ENCODE measurements at places on chromosomes 2 and 18.

DNA sequence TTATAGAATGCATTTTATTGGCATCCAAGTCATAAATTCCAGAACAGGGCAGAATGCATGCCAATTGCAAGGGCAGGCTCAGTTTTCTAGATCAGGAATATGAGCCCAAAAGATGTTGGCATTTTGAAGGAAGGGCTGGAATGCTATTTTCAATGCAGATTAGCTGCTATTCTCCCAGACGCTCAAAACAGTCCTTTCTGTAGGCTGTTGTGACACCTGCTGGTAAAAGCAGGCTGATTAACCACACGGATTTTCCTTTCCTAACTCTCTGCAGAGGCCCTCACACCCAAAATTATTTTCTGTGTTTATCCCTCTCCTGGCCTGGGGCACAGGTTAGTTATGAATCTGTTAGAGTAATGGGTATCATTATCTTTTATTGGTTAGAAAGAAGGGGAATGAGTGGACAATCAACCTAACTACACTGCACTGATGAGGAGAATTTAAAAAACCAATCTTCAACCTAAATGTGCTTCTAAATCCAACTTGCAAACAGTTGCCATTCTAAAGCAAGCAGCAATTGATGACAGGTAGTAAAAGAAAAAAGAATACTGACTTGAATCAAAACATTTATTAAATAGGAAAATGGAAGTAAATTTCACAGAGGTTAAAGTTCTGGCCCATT, 94.0 kb downstream of the PLA2R1 start:
- no peak for DNase-seq

DNA sequence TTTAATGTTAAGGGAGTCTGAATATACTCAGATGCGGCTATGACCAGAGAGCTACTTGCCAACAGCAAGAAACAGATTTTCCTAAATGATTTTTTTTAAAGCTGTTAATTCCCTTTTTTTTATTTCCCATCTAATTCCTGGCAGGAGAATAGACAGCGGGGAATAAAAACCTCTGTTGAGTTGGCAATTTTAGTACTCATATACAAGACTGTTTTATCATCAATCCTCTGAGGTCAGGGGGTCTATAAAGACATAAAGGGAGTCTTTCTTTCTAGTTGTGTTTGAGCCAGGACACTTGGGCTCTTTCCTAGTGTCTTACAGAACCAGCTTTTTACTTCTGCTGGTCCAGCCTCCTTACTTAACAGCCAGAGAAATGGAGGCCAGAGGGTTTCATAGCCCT, 29.4 kb downstream of the MAIP1 start:
- no peak for DNase-seq

DNA sequence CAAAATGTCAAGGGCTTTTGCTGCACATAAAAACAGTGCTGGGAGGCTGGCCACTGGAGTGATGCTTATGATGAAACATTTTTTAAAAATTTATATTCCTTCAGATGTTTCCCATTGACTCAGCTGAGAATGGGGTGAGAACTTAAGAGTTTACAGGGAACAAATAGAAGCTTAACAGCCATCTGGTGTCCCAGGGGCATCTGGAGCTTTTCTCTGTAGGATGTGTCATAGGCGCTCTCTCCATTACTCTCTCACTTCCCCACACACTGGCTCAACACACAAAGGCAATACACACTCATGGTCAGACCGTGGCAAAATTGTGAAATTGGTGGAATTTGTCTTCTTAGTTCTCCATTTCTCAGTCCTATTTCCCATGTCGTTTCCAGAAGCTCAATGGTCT, 783.1 kb upstream of the LRRTM1 start:
- DNase-seq, result no peak

DNA sequence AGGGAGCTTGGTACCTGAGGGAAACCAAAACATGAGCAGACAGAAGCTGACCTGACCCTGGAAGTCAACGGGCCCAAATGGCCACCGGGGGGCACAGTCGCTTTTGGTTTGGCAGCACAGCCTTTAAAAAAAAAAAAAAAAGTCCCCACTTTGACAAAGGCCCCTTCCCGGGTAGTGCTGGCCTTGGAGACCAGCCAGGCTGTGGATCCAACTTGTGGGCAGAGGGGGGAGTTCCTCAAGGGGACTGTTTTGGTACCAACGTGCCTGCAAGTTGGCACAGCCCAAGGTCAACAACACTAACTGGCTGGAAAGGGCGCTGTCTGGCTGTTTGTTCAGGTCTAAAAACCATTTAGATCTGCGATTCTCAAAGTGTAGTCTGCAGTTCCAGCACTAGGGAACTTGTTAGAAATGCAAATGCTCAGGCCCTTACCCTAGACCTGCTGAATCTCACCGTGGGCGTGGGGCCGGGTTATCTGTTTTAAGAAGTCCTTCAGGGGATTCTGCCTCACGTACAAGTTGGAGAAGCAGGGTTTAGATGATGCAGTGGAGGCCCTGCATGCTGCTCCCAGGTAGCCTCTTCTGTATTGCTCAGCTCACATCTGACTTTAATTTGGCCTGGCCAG, 83.0 kb downstream of the LPIN1 start:
- peak; percentile 68 for DNase-seq

DNA sequence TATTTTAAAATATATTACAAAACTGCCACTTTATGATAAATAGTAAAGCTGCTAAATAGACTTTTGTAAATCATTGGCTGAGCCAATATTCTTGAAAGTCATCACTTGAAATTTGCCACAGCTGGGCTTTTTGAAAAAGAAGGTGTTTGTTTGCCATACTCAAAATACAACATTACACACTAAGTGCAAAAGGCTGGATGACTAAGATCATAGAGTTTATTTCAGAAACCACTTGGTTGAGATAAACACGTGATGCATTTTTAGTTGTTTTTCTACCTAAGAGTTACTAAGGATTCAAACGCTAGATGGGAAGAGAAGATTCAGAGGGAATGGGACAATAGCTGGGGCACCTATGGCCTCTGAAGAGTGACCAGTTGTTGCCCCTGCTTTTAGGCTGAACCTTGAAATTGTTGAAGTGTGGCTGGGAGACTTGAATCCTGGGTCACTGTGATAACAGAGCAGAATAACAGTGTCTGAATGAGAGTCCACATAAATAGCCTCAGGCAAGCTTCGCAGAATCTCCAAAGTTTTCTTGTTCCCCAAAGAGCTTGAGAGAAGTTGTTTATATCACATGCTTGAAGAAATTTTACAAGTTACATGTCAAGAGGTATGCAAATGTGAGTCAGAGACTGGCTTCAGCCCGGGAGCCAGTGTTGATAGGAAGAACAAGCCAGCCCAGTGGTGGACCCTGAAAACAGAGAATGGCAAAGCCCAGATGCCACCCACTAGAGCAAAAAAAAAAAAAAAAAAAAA, 409.8 kb downstream of the GPD2 start:
- no peak for DNase-seq

- DNase-seq, result no peak
Measured at GRCh38 chr2:54479424-54479823, 23.3 kb downstream of the SPTBN1 start.

- DNase-seq, result no peak
Measured at GRCh38 chr2:241724975-241725870, 9.2 kb upstream of the D2HGDH start.

GRCh38 chr2:10514743-10515142, 66.6 kb upstream of the ODC1 start:
- DNase-seq, result no peak

GRCh38 chr2:51920509-51920908, 888.6 kb upstream of the NRXN1 start:
- no peak for DNase-seq

GRCh38 chr18:77124452-77124922, 8.1 kb downstream of the MBP start:
- DNase-seq, result peak; percentile 43

DNA sequence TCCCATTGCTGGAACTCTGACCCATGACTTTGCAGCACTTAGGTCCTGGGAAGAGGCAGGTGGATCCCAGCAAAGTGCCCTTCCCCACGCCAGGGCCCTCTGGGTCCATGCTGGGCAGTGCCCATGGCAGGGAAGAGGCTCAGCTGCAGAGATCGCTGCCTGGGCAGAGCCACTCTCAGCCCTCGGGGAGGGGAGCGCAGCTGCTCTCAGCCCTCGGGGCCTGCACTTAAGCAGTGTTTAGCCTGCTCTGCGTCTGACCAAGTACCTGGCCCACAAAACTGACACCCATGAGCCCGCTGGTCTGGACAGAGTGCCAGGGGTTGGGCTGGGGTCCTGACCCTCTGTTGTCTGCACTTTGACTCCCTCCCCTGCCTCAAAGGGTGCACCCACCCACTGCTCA, 46.3 kb downstream of the AQP12A start:
- DNase-seq, result no peak

GRCh38 chr2:185658750-185659149, 79.9 kb upstream of the FSIP2 start:
- DNase-seq, result no peak

GRCh38 chr2:224268441-224268840, 133.5 kb downstream of the FAM124B start:
- no peak for DNase-seq

- DNase-seq, result no peak
Measured at GRCh38 chr2:100820523-100821254, 750 bp downstream of the NPAS2 start.

DNA sequence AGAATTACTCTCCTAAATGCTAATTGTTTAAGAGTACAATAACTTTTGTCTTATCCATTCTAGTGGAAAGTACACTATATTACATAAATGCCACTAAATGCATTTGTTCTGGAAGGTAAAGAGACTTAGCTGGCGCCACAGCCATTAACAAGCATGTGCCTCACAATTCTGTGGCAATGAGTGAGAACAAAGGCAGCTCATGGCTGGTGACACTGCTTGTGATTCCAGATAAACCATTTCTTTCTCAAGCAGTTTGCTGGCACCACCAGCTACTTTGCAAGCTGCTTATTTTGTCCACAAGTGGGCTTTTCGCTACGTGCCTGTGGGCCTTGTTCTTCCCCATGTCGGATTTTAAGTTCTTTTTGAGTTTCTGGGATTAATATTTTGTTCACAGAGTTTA, 147.6 kb upstream of the SMAD7 start:
- DNase-seq, result no peak

- no peak for DNase-seq
Measured at GRCh38 chr2:17969661-17970060, 91.2 kb downstream of the KCNS3 start.

DNA sequence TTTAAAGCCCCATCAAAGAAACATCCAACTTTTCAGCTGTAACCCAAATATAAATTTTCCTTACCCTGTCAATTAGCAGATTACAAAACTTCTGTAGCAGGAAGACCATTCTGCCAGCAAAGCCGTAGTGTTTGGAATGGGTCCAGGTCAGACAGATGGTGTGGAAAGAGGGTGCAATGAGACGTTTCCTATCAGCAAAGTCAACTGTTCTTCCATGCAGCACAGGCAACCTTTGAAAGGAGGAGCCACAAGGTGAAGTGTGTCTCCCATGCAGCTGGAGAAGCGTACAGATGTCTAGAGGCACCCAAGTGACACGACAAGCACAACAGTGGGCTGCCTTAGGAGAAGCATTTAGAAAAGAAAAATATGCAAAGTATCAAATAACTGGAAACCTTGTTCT, 83.7 kb downstream of the SP3 start:
- no peak for DNase-seq

GRCh38 chr18:59272891-59273758, at the start of gene RAX:
Gene RAX, minus strand, starts transcription at chr18:59273454. Its CDS starts 248 bp downstream, at chr18:59273206.
- DNase-seq, result no peak

- no peak for DNase-seq
Measured at GRCh38 chr2:240962300-240963064, 35.9 kb upstream of the SNED1 start.

DNA sequence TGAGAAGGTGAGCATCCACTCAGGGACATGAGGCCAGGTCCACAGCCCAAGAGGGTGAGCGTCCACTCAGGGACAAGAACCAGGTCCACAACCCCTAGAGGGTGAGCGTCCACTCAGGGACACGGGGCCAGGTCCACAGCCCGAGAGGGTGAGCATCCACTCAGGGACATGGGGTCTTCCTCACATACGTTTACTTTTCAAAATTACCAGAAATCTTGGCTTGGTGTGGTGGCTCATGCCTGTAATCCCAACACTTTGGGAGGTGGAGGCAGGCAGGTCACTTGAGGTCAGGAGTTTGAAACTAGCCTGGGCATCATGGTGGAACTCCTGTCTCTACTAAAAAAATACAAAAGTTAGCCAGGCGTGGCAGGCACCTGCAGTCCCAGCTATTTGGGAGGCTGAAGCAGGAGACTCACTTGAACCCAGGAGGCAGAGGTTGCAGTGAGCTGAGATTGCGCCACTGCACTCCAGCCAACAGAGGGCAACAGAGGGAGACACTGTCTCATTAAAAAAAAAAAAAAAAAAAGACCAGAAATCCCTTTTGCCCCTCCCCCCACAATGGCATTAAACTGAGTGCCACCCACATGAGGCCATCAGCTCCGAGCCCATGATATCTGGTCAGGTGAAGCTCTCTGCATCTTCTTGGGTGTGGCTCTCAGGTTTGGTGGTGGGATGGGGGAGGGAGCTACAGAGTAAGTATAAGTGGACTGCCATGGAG, 9.0 kb upstream of the MBP start:
- no peak for DNase-seq

- DNase-seq, result no peak
Measured at GRCh38 chr2:48009256-48009655, 103.0 kb upstream of the FBXO11 start.

DNA sequence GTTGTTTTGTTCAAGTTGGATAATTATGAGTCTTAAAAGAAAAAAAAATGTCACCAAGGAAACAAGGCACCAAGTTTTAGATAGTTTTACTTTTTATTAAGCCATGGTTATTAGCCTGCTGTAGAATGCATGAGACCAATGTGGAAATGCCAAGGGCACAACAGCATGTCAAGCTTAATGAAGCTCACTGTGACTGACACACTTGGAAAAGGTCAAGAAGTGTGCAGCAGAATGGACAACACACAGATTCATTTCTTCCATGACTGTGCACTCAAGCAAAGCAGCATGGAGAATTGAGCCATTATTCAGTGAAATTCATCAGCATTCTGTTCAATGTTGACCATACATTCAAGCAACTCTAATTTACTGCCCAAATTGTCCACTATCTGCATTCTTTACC, 23.6 kb downstream of the SPHKAP start:
- DNase-seq, result no peak

DNA sequence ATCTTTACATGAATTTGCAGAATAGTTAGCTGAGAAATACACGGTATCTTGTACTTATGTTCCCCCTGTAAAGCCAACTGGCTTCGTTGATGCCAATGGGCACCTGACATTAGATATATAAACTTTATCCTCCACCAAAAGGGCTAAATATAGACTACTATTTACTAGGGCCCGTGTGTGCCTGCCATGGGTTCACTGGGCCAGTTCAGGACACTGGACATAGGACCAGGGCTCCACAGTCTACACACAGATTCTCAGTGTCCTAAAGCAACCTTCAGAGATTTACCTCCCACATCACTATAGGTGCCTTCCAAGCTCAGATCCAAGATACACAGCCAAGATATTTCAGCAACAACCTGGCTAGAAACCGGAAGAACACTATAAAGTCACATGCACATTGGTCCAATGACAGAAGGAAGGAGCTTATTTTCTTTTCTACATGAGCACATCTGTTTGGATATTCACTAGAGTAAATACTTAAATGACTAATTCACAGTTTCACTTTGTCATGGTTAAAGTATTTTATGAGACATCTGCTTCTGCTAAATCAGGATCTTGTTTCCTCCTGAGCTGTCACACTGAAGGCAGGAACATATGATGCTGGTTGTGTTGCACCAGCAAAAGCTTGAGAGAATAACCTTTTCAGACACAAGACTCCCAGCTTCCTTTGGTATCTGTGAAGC, 95.1 kb downstream of the MYO5B start:
- DNase-seq, result no peak

- DNase-seq, result no peak
Measured at GRCh38 chr2:66273933-66274490, 160.9 kb upstream of the MEIS1 start.

- no peak for DNase-seq
Measured at GRCh38 chr2:18399601-18400000, 160.9 kb downstream of the RDH14 start.
